ACHN (cell line): ENCODE measurements at places on chromosomes 5 and 9.

DNA sequence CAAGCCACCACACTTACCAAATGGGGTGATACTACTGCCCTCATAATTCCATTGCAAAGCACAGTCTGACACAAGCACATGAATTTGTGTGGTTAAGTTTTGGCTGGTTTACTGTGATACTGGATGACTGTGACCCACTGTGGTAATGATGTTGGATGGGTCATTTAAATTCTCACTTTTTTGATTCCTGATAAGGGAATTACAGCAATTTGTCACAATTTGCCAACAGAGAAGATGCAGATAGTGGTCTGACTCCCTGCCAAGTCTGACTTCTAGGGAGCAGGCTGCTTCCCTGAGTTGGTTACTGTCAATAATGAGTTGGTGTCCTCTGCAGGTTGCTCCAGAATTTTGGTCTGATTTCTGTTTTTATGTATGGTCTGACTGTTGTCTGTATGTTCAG, 731.9 kb downstream of the MTRR start:
- no peak for DNase-seq

- DNase-seq = no peak
These were observed 10.6 kb downstream of the SCGB3A1 start for GRCh38 chr5:180580681-180581080.

- DNase-seq = no peak
These were observed 79.3 kb upstream of the SH3PXD2B start for GRCh38 chr5:172533399-172534228.

DNA sequence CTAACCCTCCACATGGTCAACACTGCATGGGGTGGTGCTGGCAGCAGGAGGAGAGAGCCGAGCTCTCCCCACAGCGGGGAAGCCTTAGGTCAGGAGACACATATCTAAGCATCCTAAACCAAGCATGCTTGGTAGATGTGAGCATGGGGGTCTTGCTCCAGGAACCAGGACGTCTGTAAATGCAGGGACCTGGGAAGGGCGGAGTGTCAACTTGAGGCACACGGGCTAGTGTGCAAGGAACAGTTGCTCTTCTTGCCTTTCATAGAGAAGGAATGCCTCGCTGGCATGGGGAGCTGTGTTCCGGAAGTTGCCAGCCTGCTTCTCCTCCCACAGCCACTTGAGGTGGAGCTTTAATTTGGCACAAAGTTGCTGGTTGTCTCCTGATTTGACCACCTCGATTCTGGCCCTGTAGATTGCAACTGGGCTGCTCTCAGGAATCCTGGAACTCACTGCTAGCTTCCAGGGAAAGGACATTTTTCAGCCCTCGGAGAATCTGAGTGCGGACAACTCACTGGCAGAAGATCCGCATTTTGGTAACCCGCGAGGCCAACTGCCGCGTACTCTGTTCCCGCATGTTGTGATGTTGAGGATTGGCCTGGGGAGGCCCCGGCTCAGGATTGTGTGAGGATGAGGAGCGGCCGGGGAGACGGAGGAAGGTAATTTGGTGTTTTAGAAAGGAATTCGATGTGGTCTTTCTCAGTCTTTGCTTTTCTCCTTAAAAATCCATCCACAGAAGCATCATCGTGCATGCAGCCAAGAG, 370.3 kb upstream of the IRX1 start:
- no peak for DNase-seq

GRCh38 chr9:110340306-110340705, 2.6 kb upstream of the TXNDC8 start:
- DNase-seq = peak; percentile 10

DNA sequence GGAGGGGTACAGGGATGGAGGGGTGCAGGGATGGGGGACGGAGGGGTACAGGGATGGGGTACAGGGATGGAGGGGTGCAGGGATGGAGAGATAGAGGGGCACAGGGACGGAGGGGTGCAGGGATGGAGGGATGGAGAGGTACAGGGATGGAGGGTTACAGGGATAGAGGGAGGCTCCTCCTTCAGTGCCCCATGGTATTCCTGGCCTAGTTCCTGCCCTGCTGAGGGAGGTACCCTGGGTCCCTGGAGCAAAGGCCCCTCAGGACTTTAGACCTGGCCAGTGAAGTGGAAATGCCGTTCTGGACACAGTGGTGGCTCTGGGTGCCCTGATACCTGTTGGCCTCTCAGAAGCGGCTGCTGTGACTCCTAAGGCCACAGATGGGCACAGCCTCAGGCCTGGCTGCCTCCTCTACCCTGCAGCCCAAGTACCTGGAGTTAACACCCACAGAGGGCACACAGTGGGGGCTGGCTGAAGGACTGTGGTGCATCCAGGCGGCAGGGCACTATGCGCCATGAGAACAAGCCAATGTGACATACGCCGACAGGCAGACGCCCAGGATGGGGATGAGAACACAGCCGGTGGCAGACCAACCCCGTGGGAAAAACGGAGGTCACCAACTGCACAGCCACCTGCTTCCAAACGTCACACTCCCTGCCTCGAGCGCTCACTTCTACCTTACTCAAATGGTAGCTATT, 8.4 kb downstream of the PTGES2 start:
- no peak for DNase-seq

DNA sequence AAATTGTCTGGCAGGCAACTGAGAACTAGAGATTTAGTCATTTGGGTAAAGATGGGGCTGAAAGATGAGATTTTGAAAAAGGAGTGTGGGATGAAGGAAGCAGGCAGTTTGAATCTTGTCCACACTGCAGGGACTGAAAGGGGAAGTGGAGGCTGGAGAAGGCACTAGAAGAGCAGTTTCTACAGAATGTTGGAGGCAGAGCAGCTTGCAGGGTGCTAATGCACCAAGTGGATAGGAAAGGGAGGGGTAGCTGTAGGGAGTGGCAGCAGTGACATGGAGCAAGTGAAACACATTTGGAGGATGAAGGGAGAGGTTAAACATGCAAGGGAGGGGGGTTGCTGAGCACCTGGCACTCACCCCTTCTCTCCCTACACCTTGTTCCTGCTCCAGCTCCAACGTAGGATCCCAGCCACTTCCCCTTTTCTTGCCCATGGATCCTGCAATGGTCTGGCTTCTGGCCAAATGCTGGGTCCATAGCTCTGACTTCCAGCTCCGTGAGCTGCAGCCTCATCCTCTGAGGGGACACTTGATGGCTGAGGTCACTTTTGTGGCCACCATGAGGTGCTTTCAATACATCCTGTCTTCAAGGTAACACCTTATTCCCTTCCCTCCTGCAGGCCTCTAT, 30.0 kb upstream of the FGD3 start:
- no peak for DNase-seq

DNA sequence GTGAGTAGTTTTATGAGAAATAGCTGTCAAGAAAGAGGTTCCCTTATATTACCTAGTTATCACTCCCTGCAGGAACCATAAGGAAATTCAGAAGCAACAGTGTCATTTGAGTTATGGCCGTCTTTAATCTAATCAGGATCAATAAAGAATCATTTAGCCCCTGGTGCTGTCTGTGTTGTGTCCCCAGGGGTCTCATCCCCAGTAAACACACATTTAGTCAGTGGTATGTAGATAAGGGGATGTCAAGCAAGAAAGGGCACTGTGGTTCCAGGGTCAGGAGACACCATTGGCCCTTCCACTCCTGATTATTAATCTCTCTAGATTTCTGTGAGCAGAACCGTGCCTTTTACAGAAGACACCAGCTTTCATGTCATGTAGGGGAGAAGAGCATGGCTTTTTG, 158.0 kb upstream of the SEMA6A start:
- no peak for DNase-seq
